ENCODE measurements at places on chromosomes 11 and 22.

DNA sequence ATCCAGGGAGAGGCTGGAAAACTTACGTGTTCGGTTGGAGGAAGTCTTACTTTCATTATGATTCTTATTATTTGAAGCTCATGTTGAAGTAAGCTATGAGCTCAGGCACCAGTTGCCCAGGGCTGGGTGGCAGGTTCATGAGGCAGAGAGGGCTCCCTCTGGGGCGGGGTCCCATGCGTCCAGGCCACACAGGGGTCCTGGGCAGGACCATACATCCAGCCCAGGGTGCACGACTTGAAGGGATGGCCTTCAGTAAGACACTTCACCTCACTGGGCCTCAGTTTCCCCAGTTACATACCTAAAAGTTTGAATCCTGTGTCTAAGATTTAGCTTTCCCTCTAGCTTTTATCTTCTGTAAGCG lies 107.3 kb upstream of the B3GAT1 start:
- DNase-seq, result no peak

DNA sequence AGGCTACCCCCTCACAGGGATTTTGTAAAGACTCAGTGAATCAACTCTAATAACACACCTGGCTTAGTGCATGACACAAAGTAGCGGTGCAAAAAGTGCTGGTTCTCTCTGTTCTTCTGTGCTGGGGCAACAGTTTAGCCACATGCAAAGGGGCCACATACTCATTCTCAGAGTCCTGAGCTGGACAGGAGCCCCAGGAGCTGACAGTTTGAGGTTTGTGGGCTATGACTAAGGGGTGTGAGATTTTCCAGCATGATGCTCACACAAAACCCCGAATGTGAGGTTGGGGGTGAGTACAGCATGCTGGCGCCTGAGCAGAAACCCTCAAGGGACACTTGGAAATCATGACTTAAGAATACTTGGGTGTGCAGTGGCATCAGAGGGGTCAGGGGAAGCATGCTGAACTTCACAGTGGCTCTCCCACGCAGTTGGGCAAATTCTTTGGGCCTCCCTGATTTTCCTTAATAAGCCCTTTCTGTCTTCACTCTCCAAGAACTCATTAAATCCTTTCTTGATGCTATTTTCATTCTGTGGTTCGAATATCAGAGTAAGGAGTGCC lies 31.0 kb downstream of the TMPRSS5 start:
- no peak for DNase-seq

GRCh38 chr11:59102259-59102765 lies 4.7 kb upstream of the FAM111B start:
- DNase-seq, result no peak

DNA sequence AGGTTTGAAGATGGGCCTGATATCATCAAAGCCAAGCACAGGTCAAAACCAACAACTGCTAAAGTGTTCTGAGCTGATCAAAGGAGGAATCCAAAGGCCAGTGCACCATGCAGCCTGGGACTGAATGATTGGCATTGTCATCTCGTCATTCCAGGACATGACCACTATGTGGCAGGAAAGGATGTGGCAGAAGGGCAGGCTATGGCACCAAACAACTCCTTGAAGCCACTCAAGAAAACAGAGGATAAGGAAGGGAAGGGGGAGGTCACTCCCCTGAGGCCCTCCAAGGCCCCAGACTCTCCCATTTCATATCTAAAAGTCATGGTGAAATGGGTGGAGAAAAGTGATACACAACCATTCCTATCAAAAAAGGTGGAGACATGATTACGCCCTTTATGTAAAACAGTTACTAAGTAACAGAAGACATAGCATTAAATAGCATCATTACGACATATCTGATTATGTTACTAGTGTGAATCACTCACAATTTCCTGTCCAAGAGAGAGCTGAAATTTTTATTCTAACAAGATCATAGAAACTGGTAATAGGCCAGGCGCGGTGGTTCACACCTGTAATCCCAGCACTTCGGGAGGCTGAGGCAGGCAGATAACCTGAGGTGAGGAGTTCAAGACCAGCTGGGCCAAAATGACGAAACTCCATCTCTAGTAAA lies 49.3 kb downstream of the AHNAK start:
- DNase-seq, result peak; percentile 74

DNA sequence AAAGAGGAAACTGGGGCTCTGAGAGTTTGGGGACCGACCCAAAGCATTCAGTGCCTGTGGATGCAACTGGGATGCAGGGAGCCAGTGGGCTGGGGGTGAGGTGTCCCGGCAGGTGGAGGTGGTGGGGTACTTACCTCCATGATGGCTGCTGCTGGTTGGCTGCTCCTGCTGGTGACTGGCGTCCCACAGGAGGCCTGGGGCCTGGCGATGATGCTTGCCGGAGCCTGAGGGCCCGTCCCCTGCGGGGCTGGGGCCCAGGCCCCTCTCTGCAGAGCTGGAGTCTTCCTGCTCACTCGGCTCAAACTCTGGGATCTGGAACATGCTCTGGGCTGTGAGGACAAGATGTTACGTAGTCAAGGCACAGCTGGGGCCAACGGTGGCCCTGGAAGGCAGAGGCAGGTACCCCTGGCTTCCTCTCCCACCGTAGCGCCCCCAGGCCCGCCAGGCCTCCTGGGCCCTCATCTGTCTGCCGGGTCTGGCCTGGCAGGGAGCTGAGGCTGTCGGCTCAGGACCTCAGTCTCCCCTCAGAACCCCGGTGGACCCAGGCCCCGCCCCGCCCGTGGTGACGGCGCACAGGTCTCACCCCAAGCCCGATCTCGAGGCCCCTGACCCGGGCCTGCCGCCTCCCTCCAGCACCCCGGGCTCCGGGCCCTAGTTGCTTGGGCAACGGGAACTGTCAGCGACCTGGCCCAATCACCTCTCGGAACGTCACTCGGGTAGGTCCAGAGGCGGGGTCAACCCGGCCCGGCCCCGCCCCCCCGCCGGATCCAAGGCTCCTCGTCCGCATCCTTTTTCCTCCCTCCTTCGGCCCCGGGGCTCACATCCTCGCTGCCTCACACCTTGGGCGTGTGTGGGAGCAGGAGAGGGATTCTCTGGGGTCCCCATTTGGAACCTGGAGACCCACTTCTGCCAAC lies at the start of gene BAD:
BAD (minus strand) TSS at position 618 of the 914 bp plus-strand sequence; CDS start at position 321, 297 bp downstream.
- DNase-seq, result peak; percentile 98

GRCh38 chr22:46649141-46650077 lies 29.2 kb downstream of the GRAMD4 start:
- peak; percentile 86 for DNase-seq

DNA sequence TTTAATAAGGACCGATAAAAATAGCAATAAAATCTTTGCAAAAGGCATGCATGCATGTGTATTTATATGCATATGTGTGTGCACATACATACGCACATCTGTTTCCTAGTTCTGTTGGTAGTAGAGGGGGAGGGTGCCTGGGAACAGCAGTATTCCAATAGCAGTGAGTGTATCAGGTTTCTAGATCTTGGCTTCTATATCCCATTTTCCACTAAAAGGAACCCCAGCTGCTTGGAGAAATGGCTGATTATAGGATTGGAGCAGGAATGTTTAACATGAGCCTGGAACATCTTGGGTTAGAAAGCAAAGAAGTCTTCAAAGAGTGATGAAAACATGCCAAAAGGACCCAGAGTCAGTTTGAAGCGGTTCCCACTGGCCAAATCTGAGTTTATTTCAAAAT lies 21.0 kb downstream of the TNRC6B start:
- DNase-seq, result peak; percentile 47

- DNase-seq, result peak; percentile 48
Measured at GRCh38 chr11:20156876-20157613, 3.2 kb downstream of the DBX1 start.

- DNase-seq, result no peak
Measured at GRCh38 chr11:15936011-15936410, 420.3 kb downstream of the SOX6 start.

DNA sequence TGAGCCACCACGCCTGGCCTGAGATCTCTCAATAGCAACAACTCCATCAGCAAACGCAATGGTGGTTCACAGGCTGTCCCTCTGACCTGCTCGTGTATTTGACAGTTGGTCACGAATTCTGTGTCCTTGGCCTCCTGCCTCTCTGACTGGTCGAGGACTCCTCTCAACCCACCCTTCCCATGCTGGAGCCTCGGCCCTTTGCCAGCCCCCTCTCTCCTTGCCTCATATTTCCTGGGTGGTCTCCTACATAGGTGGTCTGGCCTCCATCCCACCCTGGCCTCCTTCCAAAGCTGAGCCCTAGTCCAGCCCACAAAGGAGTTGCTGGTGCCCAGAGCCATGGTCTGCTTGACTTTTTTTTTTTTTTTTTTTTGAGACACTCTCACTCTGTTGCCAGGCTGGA lies 11.4 kb upstream of the A4GALT start:
- DNase-seq, result no peak

DNA sequence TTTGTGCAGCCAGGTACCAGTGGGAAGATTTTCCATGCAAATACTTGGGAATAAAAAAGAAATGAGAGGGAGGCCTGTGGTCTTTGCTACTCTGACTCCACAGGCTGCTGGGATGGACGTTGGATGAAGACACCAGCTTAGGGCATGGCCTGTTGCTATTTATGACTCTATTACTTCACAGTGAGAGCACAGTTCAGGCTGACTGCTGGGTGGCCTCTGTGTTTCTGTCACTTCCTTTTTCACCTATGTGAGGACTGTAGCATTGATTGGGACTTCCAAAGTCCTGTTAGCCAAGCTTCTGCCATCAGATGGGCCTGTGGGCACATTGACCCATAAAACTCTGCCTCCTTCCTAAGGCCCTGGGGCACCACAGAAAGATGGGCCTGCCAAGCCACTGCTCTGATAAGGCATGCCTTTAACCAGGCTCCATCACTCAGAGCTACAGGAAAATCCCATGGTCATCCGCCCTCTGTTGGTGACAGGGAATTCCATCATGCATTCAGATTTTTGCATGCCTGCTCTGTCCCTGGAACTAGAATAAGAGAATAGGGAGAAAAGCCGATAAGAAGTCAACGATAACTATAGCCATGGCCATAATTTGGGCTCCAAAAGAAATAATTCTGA lies 64.6 kb downstream of the KCNJ1 start:
- DNase-seq, result peak; percentile 23

- no peak for DNase-seq
Measured at GRCh38 chr11:69825037-69825834, 6.0 kb upstream of the FGF3 start.

DNA sequence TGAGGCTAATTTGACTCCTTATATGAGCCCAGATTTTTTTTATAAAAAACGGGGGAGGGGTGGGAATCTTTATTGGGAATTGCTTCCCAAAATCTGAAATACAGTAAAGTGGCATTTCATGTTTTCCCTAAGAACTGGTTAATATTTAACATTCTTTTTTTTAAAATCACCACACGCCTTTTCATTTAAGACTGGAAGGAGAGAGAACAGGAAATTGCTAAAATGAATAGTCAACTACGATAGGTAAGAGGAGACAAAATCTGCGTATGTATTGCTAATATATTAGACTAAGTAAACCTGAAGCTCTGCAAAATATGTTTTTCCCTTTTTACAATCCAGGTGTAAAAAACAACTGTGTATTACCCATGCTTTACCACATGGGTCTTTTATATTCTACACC lies 57.0 kb downstream of the SOX6 start:
- DNase-seq, result no peak

DNA sequence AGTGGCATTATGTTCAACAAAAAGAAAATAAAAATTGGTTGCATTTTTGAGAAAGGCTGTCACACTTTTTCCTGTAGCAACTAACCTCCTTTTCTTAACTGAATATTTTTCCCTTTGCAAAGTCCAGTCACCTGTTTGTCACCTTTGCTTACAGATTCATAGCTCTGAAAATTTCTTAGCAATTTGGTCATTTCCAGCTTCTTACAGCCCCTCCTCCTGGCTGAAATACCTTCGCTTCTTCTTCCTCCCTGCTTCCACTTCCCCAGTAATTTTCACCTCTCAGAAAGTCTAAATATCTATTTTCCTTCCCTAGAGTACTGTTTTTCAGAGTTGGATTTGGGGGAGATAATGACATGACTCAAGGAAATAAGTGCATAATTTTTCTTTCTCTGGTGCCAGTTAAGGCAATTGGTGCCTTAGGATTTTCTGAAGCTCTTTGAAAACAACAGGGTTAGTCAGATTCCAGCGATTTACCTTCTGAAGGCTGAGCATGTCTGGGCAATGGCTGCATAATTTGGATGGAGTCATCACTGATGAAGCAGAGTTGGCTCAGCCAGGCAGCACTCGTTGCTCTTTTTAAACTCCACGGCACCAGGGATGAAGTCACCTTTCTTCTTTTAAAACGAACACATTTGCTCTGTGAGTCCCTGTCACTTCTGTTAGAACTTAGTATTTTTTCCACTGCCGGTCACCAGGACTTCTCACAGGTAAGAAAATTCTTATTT lies 62.1 kb upstream of the AMOTL1 start:
- peak; percentile 84 for DNase-seq

DNA sequence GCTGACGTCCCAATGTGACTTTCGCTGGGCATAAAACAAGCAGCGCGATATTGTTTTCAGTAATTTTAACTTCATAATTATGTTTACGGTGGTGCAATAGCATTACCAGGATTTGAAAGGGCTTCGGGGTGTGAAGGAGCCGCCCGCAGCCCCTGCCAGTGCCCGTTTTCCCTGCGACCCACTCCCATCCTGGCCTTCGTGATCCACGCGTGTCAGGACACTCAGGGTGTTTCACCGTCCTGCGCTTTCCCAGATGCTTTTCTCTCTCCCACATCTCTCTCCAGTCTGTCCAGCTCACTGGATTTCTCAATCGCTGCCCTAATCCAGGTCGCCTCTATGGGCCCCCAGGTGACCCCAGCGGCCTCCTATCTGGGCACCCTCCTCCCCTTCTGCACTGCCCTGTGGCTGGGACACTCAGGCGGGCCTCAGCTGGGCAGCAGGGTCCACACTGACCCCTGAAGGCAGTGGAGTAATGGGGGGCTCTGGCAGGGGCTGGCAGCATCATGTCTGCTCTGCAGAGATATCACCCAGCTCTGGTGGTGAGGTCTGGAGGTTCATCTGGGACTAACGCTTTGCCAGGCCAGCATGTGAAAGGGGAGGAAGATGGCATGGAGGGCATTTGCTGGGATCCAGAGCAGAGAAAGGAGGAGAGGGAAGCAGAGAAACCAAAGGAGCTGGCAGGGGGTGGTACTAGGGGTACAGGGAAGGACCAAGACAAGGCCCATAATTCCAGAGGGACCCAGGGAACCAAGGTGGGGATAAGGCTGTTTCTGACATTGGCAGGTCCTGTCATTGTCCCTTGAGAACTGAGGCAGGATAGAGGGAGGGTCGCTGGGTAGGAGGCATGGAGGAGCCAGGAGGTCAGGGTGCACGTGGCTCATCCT lies 622.8 kb downstream of the BRD1 start:
- no peak for DNase-seq

All from NCI-H69 (cell line).